ENCODE measurements at places on chromosomes 7 and 10. TPM values are rescaled to one million over a fixed set of nuclear protein-coding genes. Genes with fewer than 3 reads are reported as not detected.

The NCOA4 gene
- 223 TPM for polyA plus RNA-seq

The ACSL5 gene
- polyA plus RNA-seq, result 4.7 TPM

The PIP4K2A gene
- 34.0 TPM for polyA plus RNA-seq

The PTPRE gene
- polyA plus RNA-seq, result 5.6 TPM

The AKR1C8 gene
- 0.20 TPM for polyA plus RNA-seq

The SPDYE2B gene
- polyA plus RNA-seq, result 3.8 TPM

The CHST15 gene
- polyA plus RNA-seq, result 20.6 TPM

The PPP1R17 gene
- polyA plus RNA-seq, result not detected

The UCN3 gene
- polyA plus RNA-seq, result 1.0 TPM

The FOXP2 gene
- 7.4 TPM for polyA plus RNA-seq

The GBX1 gene
- 0.22 TPM for polyA plus RNA-seq

The CLEC2L gene
- polyA plus RNA-seq, result 0.68 TPM

The NME8 gene
- not detected for polyA plus RNA-seq

The PDE6C gene
- 2.2 TPM for polyA plus RNA-seq

The USP54 gene
- 54.6 TPM for polyA plus RNA-seq

The UPK3B gene
- polyA plus RNA-seq, result 1.1 TPM

The SLC16A9 gene
- polyA plus RNA-seq, result 43.4 TPM

The CYP3A5 gene
- polyA plus RNA-seq, result 2.7 TPM

The CCDC3 gene
- polyA plus RNA-seq, result 14.2 TPM

The PDE1C gene
- 4.6 TPM for polyA plus RNA-seq

The LEP gene
- 0.53 TPM for polyA plus RNA-seq

The OPN4 gene
- polyA plus RNA-seq, result not detected

The MKI67 gene
- polyA plus RNA-seq, result 89.3 TPM

The MEOX2 gene
- 1.6 TPM for polyA plus RNA-seq

The GRB10 gene
- polyA plus RNA-seq, result 45.6 TPM

The UBTD1 gene
- 6.5 TPM for polyA plus RNA-seq

The MYOZ1 gene
- 5.0 TPM for polyA plus RNA-seq

The SUPV3L1 gene
- polyA plus RNA-seq, result 49.9 TPM

The CYP26C1 gene
- polyA plus RNA-seq, result 0.05 TPM

The ARHGEF35 gene
- 24.0 TPM for polyA plus RNA-seq

The GIMAP1 gene
- polyA plus RNA-seq, result 2.4 TPM

The PUS7 gene
- 25.4 TPM for polyA plus RNA-seq

The PKD2L1 gene
- polyA plus RNA-seq, result 0.38 TPM
